ENCODE measurements at places on chromosomes 16 and 17.

DNA sequence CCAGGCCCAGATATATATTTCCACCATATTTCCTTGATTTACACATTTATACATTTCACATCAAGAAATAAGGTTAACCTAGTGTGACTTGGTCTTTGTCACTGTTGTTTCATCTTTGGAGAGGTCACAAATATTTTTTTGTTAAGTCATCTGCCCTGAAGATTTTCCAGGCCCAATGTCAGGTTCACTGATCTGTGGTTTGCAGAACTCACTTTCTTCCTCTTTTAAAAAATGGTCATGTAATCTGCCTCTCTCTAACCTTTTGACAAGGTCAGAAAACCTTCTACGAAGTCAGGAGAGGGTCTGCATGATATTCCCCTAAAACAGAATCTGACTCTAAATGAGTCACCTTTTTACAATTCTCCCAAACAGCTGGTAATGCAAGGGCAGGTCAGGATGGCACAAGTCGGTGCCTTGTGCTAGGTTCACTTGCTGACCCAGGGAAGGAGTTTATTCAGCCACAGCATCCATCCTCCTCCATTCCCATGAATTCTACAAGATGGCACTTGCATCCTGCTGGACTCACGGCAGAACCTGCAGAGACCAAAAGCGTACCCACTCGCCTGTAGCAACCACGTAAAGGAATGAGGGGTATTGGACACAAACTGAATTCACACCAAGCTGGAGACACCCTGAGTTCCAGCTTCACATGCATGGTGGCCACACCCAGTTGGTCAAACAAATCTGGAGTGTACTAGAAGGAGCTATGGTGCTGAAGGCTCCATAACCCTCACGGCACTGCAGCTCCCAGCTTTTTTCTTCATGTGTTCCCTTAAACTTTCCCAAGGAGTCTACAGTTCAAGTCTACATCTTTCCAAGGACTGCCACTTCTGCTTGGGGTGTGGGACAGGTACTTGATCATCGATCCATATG is 1.6 kb upstream of the KIAA0513 start:
- DNase-seq: no peak

- DNase-seq: no peak
Measured at GRCh38 chr17:80878876-80879722, 112.5 kb upstream of the CHMP6 start.

DNA sequence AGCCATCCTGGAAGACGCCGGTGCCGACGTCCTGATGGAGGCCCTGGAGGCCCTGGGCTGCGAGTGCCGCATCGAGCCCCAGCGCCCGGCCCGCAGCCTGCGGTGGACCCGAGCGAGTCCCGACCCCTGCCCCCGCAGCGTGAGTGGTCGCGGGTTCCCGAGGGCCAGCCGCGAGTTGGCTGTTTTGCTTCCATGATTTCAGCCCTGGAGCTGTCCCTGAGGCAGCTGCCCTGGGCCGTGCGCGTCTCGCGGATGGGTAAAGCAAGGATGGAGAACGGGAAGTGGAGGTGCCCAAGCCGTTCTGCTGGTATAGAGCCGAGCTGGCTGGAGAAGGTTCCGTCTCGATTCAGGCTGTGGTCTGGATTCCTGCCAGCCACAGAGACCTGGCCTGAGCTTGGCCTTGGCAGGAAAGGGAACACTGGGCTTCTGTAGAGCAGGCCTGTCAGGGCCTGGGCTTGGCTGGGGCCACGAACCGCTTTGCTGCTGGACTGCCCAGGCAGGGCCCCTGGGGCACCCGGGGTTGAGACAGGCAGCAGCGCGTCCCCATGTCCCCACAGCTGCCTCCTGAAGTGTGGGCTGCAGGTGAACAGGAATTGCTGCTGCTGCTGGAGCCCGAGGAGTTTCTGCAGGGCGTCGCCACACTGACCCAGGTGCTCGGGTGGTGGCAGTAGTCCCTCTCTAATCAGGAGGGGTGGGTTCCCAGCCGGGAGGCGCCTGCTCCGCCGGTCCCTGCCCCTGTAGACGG is 941 bp upstream of the MRPS34 start:
- DNase-seq: no peak

DNA sequence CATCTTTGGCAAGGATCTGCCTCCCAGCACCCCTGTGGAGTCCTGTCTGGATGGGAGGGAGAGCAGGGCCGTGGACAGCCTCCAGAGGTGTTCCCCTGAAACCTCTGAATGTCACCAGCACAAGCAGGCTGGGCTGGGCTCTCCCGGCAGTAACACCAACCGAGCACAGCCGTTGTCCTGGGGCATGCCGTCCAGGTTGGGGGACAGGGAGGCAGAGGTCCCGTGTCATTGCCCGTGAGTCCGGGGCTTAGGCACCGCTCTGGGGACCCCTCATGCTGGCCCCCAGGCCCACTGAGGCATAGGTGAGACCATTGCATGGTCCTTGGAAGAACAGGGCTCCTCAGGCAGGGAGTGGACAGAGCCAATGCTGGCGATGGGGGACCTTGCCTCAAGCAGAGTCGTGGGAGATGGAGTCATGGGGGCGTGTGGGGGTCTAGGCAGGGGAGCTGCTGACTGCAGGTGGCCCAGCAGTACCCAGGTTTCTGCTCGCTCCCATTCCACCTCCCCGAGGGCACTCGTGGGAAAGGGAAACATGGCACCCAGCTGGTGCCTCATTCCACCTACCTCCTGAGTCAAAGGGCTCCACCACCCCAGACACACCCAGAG is 17.5 kb downstream of the ENDOV start:
- no peak for DNase-seq

GRCh38 chr17:31604936-31605335 is 213.5 kb downstream of the RAB11FIP4 start:
- no peak for DNase-seq

DNA sequence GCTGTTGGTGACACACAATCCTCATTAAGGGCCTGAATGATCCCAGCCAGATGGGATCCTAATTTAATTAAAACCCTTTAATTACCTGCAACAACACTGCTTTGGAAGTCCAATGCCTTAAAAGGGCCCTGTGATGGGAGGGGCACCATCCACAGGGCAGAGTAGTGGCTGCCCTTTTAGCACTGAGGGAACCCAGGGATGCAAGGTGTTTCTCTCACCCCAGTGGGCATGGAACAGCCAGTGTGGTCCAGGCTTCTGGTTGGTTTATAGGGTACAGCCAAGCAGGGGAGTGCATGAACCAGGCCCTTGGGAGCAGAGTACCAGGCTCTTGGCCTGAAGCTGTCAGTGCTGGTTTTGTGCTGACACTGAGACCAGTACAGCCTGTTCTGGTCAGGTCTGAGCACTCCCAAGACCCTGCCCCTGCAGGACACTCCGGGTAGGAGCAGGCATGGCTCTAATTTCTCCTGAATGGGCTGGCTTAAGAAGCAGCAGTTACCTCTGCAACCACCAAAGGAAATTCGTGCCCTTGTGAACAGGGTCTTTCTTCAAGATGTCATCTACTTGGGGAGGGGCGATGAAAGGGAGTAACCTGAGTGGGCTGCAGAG is 9.9 kb downstream of the NXPH3 start:
- no peak for DNase-seq
